GM12878 (cell line): ENCODE measurements at places on chromosomes 4 and X. TPM values are rescaled to one million over a fixed set of nuclear protein-coding genes. Genes with fewer than 3 reads are reported as not detected.

- no peak overlapping the region for H3K27ac ChIP-seq
- H3K4me1 ChIP-seq, result no peaks in the 10 kb centered on the region
- no peak overlapping the region for H3K4me3 ChIP-seq
These were observed 63.8 kb downstream of the TBC1D19 start for GRCh38 chr4:26647523-26648224.

GRCh38 chrX:144637731-144638130 is 609.6 kb upstream of the SPANXN1 start:
- no peaks in the 10 kb centered on the region for H3K27me3 ChIP-seq
- H3K27ac ChIP-seq, result no peak overlapping the region
- H3K36me3 ChIP-seq, result no peaks in the 10 kb centered on the region

- H3K4me3 ChIP-seq, result no peak overlapping the region
- no peaks in the 10 kb centered on the region for H3K36me3 ChIP-seq
- H3K27ac ChIP-seq, result no peak overlapping the region
- no peak for DNase-seq
These were observed 72.8 kb downstream of the FHIP1A start for GRCh38 chr4:151481813-151482212.

DNA sequence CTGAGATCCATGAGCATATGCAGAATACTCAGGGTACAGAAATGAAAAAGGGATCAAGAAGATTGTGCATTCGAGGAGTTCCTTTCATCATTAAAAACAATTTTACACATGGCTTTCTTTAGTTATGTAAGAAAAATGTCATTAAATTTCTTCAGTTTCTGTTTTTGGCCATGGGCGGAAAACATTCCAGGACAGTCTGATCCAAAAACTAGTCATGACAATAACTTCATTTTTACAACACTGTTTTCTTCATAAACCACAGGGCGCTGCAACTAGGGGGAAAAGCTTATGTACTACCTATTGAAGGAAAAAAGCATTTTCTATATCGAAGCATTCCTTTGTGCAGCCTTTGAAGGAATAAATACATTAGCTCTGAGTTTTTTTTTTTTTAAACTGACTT is 28.2 kb downstream of the IL13RA1 start:
- DNase-seq, result no peak
- no peaks in the 10 kb centered on the region for H3K36me3 ChIP-seq
- no peaks in the 10 kb centered on the region for H3K27me3 ChIP-seq
- H3K4me3 ChIP-seq, result no peak overlapping the region

Gene CYLC1
- not detected in 2 replicates for total RNA-seq

DNA sequence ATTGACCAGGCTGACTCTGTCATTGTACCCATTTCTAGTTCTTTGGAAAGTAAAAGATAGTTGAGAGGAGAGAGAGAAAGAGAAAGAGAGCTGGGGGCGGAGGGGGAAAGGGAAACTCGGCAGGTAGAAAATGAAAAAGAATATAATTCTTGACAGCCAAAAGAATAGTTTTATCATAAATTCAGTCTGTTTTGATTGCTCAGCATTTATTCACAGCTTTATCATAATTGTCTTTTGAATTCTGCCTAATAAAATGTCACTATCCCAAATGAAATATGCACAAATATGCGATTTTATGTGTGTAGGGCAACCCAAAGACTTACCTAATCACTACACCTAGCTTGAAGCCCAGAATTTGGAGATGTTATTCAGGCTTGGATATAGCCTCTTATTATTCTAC is 1024.0 kb upstream of the PABPC4L start:
- no peak overlapping the region for H3K4me3 ChIP-seq
- no peaks in the 10 kb centered on the region for H3K4me1 ChIP-seq
- no peak overlapping the region for H3K27ac ChIP-seq
- no peaks in the 10 kb centered on the region for H3K27me3 ChIP-seq
